Stimulated activated CD4-positive, alpha-beta T cell treated with anti-CD3 and anti-CD28 coated beads, Interleukin-12 subunit alpha, Interleukin-12 subunit beta, amount 100 ng/mL, for 24 hours (primary cell): ENCODE measurements at places on chromosomes 7 and 10.

DNA sequence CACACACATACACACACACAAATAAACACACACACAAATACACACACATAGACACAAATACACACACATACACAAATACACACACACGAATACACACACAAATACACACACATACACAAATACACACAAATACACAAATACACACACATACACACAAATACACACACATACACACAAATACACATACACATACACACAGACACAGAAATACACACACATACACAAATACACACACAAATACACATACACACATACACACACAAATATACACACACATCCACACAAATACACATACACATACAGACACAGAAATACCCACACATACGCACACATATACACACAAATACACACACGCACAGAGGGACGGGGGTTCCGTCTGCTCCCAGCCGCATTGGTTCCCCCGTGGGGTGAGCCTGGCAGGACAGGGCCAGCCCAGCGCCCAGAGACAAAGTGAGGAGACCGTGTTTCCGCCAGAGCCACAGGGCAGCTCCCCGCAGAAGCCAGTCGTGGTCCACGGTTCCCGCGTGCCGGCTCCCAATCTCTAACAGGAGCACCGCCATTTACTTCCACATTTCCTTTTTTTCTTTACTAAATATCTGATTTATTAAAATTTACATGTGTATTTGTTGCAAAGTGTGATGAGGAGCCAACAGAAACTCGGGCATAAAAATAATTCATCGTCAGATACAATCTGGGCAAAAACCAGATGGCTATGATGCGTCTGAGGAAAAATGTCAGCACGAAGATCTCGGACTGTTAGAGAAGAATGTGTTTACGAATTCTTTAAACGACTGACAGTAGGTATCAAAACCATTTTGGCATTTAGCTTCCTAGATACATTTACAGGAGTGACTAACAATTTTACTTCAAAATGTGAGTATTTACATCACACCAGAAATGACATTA lies 3.1 kb upstream of the KNDC1 start:
- no peak for DNase-seq

DNA sequence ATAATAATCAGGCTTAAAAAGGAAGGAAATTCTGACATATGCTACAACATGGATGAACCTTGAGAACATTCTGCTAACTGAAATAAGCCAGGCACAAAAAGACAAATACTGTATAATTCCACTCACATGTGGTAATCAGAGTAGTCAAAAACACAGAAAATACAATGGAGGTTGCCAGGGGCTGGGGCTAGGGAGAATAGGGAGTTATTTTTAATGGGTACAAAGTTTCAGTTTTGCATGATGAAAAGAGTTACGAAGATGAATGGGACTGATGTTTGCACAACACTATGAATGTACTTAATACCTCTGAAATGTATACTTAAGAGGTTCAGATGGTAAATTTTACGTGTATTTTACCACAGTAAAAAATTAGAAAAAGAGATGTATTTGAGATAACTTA lies 145.6 kb downstream of the DOCK4 start:
- no peak for DNase-seq

DNA sequence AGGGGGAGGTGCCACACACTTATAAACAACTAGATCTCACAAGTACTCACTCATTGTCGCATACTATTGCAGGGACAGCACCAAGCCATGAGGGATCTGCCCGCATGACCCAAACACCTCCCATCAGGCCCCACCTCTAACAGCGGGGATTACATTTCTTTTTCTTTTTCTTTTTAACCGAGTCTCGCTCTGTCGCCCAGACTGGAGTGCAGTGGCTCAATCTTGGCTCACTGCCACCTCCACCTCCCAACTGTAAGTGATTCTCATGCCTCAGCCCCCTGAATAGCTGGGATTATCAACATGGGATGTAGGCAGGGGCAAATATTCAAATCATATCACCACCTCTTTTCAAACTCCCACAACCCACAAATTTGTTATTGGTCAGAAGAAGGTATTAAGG lies 76.7 kb downstream of the SKAP2 start:
- no peak for DNase-seq

GRCh38 chr10:7498111-7498510 lies 87.3 kb upstream of the SFMBT2 start:
- no peak for DNase-seq

- no peak for DNase-seq
Measured at GRCh38 chr7:136016649-136017395, 39.7 kb upstream of the MTPN start.

DNA sequence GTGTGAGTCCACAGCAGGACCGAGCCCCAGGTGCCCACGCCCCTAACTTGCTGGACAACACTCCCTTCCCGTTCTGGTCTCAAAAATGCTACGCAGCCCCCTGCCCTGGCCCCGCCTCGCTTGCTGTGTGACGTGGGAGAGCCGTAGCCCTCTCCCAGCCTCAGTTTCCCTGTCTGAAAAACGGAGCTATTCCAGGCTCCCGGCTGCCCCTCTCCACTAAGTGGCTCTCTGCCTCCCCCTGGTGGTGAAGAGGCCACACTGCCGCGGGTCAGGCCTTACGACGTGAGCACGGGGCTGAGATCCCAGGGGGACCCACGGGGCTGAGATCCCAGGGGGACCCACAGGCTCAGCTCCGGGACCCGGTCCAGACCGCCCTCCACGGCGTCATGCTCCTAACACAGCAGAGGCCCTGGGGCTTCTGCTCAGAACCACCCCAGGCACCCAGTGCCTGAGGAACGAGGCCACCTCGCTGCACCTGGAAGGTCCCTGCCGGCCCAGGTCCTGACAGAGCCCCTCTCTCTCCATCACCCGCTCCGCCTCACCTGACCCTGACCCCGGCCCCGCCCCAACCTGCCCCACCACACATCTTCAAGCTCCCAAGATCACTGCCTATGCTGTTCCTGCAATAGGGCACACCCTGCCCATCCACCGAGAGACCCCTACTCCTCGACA lies 26.7 kb downstream of the MICALL2 start:
- peak; percentile 68 for DNase-seq

DNA sequence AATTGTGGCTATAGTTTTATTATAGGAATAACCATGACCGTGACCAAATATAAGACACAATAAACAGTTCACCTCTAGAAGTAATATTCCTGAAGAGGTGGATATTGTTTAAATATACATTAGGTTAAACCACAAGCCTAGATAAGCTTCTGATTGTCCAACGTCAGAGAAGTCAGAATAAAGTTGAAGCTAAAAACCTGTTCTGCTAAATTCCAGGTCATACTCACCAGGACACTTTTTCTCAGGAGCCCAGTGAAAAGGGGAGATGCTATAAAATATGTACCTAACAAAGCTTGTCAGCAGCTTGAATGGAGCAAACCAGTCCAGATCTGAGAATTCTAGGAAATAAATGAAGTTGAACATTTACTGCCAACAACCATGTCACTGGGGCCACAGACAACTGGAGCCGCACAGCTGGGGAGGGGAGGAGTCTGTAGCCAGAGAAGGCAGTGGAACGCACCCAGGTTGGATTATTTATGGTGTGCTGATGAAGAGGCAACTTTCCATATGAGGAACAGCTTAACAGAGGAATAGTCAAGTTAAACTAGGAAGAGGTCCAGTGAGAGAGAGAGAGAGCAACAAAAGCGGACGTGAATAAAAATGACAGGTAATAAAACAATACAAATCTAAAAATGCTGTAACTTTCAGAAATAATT lies 191.1 kb downstream of the ZNF438 start:
- DNase-seq = no peak

DNA sequence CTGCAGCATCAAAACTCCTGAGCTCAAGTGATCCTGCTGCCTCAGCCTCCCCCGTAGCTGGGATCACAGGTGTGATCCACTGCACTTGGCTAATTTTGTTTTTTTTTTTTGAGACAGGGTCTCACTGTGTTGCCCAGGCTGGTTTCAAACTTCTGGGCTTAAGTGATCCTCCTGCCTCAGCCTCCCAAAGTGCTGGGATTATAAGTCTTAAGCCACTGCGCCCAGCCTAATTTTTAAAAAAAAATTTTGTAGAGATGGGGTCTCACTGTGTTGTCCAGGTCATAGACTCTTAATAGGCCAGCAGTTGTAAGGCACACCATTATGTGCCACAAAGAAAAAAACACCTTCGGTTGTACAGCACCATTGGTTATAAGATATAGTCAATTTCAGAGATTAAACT lies 122.4 kb downstream of the MAPK8 start:
- no peak for DNase-seq
